CD4-positive, alpha-beta T cell treated with Interleukin-15 for 1 hour (primary cell): ENCODE measurements at places on chromosomes 3 and 15.

DNA sequence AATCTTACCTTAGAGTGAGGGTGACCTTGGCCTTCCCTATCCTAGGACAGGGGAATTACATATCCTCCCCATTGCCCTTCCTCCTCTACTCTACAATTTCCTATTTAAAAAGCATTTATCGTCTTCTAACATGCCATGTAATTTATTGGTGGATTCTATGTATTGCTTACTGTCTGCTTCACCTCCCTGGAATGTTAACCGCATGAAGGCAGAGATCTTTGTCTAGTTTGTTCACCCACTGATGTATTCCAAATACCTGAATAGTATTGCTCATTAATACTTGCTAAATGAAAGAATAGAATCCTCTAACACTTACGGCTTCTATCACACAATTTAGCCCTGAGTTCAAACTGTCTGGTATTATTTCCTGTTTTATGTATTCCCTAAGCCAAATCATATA, 68.6 kb downstream of the PPARG start:
- DNase-seq: no peak

- no peak for DNase-seq
Observed at GRCh38 chr3:150203273-150203672, 204.8 kb upstream of the TSC22D2 start.

DNA sequence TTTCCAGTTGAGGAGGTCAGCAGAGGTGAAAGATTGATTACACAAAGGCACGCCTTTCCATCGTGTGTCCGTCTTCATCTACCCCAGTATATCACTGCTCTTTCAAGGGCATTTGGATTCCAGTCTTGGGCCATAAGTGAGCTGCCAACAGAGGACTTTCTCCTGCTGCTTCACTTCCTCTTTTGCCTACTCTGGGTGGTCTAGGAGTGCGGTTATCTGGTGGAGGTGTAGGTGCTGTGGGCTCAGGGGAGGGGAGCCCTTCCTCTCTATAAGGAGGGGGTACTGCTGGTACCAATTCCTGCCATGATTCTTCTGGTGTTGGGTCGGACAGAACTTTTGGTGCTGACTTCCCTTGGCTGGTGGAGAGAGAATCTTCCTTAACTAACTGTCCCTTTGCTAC, 83.1 kb upstream of the VEPH1 start:
- DNase-seq: no peak

- DNase-seq: no peak
Observed at GRCh38 chr15:92197746-92198145, 195.9 kb upstream of the ST8SIA2 start.

- DNase-seq: no peak
Observed at GRCh38 chr15:26115229-26115943, 252.3 kb upstream of the ATP10A start.
